ENCODE measurements at places on chromosomes 1 and 21. TPM values are rescaled to one million over a fixed set of nuclear protein-coding genes. Genes with fewer than 3 reads are reported as not detected.

- DNase-seq: no peak
These were observed 45.5 kb downstream of the DDR2 start for GRCh38 chr1:162677607-162678371.

- peak; percentile 79 for DNase-seq
These were observed 59.9 kb downstream of the PLXNA2 start for GRCh38 chr1:208183977-208184911.

DNA sequence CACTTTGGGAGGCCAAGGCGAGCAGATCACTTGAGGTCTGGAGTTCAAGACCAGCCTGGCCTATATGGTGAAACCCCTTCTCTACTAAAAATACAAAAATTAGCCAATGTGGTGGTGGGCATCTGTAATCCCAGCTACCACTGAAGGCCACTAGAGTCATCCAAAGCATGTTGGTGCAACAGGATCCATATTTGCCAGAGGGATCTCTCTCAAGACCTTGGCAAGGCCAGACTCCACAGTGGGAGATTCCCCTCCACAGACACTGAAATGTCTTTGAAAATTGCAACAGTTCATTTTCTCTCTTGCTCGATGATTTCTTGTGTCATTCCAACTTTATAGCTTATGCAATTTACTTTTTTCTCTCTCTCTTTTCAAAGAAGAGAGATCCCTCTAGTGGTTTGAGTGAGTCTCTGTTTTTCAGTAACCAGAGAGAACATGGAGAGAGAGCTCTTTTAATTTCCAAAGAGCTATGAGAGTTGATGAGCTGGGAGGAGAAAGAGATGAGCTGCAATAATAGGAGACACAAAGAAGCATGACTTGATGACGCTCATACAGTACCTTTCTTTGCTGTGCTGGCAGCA is 176.8 kb upstream of the USP25 start:
- no peak for DNase-seq

Gene FCER1G
- 11.3 TPM for total RNA-seq

Gene MAGI3
- 18.6 TPM for total RNA-seq

Data from ureter (tissue), 1 donor.